ENCODE measurements at places on chromosomes 5 and 9.

DNA sequence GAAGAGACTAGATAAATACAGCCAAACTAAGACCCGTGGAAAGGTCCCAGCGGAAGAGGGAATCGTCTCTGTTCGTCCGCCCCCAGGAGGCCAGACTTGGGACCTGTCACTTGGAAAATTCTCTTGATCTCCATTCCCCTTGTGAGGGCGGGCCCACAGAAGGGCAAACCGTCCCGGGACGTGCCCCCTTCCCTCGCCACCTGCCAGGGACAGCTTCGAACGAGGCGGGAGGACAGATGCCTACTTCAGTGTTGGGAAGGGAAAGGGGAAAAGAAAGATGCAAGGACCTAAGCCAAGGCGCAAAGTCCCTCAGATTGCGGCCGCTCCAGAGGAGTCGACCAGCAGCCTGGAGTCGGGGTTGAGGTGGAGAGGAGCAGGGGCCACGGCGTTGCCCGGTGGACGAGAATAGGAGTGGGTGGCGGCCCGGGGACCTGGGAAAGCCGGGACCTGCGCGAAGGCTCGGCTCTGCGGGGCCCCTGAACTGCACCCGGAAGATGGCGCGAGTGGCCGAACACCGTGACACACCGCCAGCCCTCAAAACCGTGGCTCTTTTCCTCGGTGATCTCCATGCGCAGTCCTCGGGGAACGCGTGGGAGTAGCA, 4.4 kb upstream of the EBF1 start:
- DNase-seq: no peak

DNA sequence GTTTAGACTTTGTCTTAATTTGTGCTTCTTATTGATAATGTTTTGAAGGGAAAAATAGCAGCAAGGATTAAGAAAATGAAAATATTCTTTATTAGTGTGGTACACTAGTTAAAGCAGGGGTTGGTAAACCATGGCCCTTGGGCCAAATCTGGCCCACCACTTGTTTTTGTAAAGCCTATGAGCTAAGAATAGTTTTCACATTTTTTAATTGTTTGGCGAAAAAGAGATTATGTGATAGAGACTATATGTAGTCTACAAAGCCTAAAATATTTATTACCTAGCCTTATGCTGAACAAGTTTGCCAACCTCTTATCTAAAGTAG, 57.2 kb downstream of the KCNN2 start:
- no peak for DNase-seq

- DNase-seq: no peak
Measured at GRCh38 chr9:134628354-134628736, 13.3 kb upstream of the COL5A1 start.

DNA sequence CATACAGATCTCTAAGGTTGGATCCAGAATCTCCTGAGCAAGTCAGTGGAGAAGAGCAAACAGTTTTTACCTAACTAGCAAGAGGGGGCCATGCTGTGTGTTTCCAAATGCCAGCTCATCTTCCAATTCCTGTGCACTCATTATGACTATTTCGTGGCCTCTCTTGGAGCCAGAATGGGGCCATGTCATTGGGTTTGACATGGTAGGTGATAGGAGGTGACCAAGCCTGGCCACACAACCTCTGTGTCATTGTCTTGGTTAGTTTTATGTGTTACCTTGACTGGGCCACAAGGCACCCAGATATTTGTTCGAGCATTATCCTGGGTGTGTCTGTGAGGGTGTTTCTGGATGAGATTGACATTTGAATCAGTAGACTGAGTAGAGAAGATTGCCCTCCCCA, 206.2 kb downstream of the HSPA4 start:
- no peak for DNase-seq

- no peak for DNase-seq
Measured at GRCh38 chr9:124345751-124346281, 69.4 kb downstream of the PSMB7 start.

Measured in T-helper 22 cell (primary cell).